Activated CD4-positive, alpha-beta T cell treated with anti-CD3 and anti-CD28 coated beads for 36 hours (primary cell): ENCODE measurements at places on chromosomes 13 and 19. TPM values are rescaled to one million over a fixed set of nuclear protein-coding genes. Genes with fewer than 3 reads are reported as not detected.

- peaks cover 5% of the 10 kb centered on the region for H3K36me3 ChIP-seq
- H3K4me3 ChIP-seq = peak overlapping the region; percentile 88
- DNase-seq = peak; percentile 90
- H3K27ac ChIP-seq = peak overlapping the region; percentile 84
- no peaks in the 10 kb centered on the region for H3K27me3 ChIP-seq
These were observed 10.7 kb downstream of the ABHD8 start for GRCh38 chr19:17292301-17293074.

DNA sequence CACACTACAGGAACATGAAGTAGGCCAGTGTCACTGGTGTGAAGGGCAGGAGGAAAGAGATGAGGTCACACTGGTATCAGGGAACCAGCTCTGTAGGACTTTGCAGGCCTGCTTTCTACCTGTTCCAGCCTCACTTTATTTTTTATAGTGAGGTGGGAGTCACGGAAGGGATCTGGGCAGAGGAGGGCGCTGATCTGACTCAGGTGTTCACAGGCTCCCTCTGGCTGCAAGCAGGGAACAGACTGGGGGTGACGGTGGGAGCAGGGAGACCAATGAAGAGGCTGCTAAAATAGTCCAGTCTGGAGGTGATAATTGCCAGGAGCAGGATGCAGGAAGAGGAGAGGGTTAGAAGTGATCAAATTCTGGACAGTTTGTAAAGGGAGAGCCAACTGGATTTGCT is 2.8 kb downstream of the THAP8 start:
- H3K27ac ChIP-seq = no peak overlapping the region
- DNase-seq = peak; percentile 16
- no peak overlapping the region for H3K4me3 ChIP-seq
- H3K27me3 ChIP-seq = no peaks in the 10 kb centered on the region
- no peaks in the 10 kb centered on the region for H3K36me3 ChIP-seq

The F10 gene
- not detected for total RNA-seq

GRCh38 chr13:63700350-63700749 is 2284.7 kb upstream of the PCDH20 start:
- no peak for DNase-seq
- H3K4me3 ChIP-seq = no peak overlapping the region
- H3K27ac ChIP-seq = no peak overlapping the region
- H3K27me3 ChIP-seq = no peaks in the 10 kb centered on the region

GRCh38 chr19:2037651-2038255 is 13.3 kb downstream of the MKNK2 start:
- H3K36me3 ChIP-seq = peaks cover 17% of the 10 kb centered on the region

DNA sequence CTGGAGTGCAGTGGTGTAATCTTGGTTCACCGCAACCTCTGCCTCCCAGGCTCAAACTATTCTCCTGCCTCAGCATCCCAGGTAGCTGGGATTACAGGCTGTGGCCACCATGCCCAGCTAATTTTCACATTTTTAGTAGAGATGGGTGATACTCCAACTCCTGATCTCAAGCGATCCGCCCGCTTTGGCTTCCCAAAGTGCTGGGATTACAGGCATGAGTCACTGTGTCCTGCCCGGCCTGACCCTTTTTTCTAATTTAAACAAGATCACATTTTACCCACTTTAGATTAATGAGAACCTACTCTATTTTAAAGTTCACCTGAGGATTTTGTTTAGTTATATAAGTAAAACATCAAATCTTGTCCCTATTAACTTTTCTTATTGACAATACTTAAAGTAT is 91.8 kb upstream of the POSTN start:
- DNase-seq = no peak
- H3K4me3 ChIP-seq = no peak overlapping the region
- no peak overlapping the region for H3K27ac ChIP-seq
- H3K4me1 ChIP-seq = no peaks in the 10 kb centered on the region
- no peaks in the 10 kb centered on the region for H3K27me3 ChIP-seq

- no peak overlapping the region for H3K27ac ChIP-seq
- H3K4me1 ChIP-seq = no peaks in the 10 kb centered on the region
- no peak overlapping the region for H3K4me3 ChIP-seq
- H3K27me3 ChIP-seq = peaks cover 2% of the 10 kb centered on the region
These were observed 41.6 kb upstream of the CHST8 start for GRCh38 chr19:33580026-33580644.

GRCh38 chr13:106152047-106152446 is 383.4 kb downstream of the EFNB2 start:
- no peak for DNase-seq
- no peaks in the 10 kb centered on the region for H3K27me3 ChIP-seq
- no peak overlapping the region for H3K27ac ChIP-seq
- H3K4me3 ChIP-seq = no peak overlapping the region
- H3K36me3 ChIP-seq = no peaks in the 10 kb centered on the region

DNA sequence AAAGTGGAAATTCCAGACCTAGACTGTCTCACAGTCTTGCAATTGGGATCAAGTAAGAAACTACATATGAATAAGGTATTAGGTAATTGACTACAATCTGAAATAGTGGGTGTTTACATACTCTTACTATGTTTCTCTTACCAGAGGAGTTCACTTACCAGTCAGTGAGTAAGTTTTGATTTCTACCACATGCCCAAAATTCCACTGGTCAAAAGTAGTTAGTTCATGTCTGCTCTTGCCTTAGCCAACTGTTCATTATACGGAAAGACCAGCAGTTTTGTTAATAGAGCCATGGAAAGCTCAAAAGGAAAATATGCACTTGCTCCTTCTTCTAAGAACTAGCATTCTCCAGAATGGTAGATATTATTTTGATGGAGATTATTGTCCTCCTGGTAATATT is 490.8 kb downstream of the RFC3 start:
- no peak overlapping the region for H3K27ac ChIP-seq
- no peaks in the 10 kb centered on the region for H3K4me1 ChIP-seq
- H3K4me3 ChIP-seq = no peak overlapping the region
- no peak for DNase-seq

The PRR36 gene
- total RNA-seq = 0.09 TPM

DNA sequence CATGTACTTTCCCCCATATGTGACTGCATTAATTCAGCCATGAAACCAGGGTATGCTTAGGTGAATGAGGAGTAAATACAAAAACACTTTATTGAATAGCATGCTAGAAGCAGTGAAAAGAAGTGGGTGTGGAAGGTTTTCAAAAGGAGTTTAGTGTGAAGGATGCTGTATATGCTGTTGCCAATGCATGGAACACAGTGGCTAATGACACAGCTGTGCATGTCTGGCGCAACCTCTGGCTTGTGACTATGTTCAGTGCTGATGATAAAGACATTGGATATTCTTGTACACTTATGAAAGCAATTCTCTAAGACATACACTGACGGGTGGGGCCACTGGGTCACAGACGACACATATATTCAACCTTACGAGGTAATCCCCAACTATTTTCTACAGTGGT is 55.2 kb downstream of the SOX21 start:
- H3K4me3 ChIP-seq = no peak overlapping the region
- peaks cover 28% of the 10 kb centered on the region for H3K4me1 ChIP-seq
- H3K27ac ChIP-seq = peak overlapping the region; percentile 21
- DNase-seq = peak; percentile 47
- H3K36me3 ChIP-seq = no peaks in the 10 kb centered on the region

- H3K36me3 ChIP-seq = no peaks in the 10 kb centered on the region
- H3K4me1 ChIP-seq = no peaks in the 10 kb centered on the region
- H3K4me3 ChIP-seq = no peak overlapping the region
- H3K27me3 ChIP-seq = peaks cover 75% of the 10 kb centered on the region
- H3K27ac ChIP-seq = no peak overlapping the region
- no peak for DNase-seq
These were observed 89.4 kb downstream of the COL4A2 start for GRCh38 chr13:110396476-110396875.

- DNase-seq = no peak
- peaks cover 4% of the 10 kb centered on the region for H3K27me3 ChIP-seq
- no peak overlapping the region for H3K27ac ChIP-seq
- no peaks in the 10 kb centered on the region for H3K36me3 ChIP-seq
- H3K4me1 ChIP-seq = no peaks in the 10 kb centered on the region
- H3K4me3 ChIP-seq = no peak overlapping the region
These were observed 98.8 kb downstream of the OLFM4 start for GRCh38 chr13:53127373-53127772.

The ZNF579 gene
- total RNA-seq = 7.2 TPM

- H3K27ac ChIP-seq = no peak overlapping the region
- peaks cover 3% of the 10 kb centered on the region for H3K27me3 ChIP-seq
- peaks cover 16% of the 10 kb centered on the region for H3K4me1 ChIP-seq
These were observed 96.9 kb downstream of the TBC1D4 start for GRCh38 chr13:75384879-75385707.

DNA sequence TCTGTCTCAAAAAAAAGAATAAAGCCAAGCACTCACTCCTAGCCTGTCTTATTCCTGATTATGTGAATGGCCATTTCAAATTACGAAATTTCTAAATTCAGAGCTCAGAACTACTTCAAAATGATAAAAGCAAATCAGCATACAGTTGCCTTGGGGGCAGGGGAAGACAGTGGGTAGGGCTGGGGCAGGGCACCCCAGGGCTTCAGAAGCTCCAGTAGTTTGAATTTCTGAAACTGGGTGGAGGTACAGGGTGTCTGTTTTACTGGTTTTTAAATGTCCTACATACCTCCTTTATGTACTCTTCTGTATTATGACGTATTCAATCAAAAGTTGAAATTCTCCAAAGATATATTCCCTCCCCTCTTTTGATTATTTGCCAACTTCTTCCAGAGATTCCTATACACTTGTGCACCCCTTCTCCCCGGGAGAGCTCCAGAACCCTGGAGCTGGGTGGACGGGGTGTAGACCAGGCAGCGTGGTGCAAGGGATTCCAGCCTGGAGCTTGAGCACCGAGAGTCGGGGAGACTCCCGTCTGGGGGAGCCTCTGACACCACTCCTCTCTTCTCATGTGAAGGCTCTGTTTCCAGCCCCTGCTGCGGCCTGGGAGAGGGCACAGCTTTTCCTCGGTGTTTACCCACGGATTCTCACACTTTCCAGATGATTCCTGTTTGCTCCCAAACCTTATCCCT is 84.7 kb upstream of the GPR183 start:
- no peak overlapping the region for H3K4me3 ChIP-seq
- no peaks in the 10 kb centered on the region for H3K27me3 ChIP-seq
- no peak for DNase-seq
- peaks cover 11% of the 10 kb centered on the region for H3K36me3 ChIP-seq

DNA sequence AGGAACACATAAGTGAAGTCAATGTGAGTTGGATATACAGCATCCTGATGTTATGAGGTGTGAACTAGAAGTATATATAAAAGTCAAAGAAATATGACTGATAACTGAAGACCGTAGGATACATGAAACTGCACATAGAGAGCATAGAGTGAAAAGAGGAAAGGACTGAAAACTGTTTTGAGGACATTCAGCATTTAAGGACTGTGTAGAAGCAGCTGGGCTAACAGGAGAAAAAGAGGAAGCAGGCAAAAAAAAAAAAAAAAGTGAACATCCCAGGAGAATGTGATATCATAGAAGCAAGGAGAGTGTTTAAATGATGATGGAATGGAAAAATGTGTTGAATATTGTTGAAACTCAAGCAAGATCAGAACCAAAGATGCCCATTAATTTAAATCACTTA is 363.5 kb downstream of the PCDH20 start:
- no peaks in the 10 kb centered on the region for H3K27me3 ChIP-seq
- H3K27ac ChIP-seq = no peak overlapping the region
- H3K36me3 ChIP-seq = no peaks in the 10 kb centered on the region
- H3K4me1 ChIP-seq = no peaks in the 10 kb centered on the region
- H3K4me3 ChIP-seq = no peak overlapping the region

The NXNL1 gene
- not detected for total RNA-seq

The LGALS16 gene
- not detected for total RNA-seq

- H3K4me1 ChIP-seq = peaks cover 14% of the 10 kb centered on the region
- DNase-seq = no peak
- H3K27me3 ChIP-seq = peaks cover 5% of the 10 kb centered on the region
- no peak overlapping the region for H3K4me3 ChIP-seq
These were observed 12.4 kb upstream of the DGKH start for GRCh38 chr13:42035905-42036521.

GRCh38 chr13:21528616-21529015 is 69.5 kb upstream of the ZDHHC20 start:
- H3K36me3 ChIP-seq = peaks cover 7% of the 10 kb centered on the region
- H3K4me1 ChIP-seq = peaks cover 13% of the 10 kb centered on the region
- H3K27ac ChIP-seq = no peak overlapping the region
- no peak for DNase-seq
- H3K4me3 ChIP-seq = no peak overlapping the region

The KIR3DL2 gene
- 1.3 TPM for total RNA-seq

DNA sequence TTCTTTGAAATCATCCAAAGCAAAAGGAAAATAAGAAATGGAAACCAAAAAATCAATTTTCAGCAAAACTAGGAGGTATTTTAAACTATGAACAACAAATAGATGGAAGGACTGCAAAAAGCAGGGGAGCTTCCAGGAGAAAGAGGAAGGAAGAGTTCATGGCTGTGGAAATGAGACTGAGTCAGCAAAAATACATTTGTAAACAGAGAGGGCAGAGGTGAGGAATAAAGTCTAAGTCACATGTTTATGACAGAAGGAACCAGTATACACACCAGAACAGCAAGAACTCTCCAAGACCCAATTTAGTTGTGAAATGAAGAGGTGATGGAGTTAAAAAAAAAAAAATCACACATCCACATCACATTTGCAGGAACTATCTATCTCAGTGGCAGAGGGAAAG is 69.6 kb downstream of the RNASEH2B start:
- no peak overlapping the region for H3K27ac ChIP-seq
- no peaks in the 10 kb centered on the region for H3K4me1 ChIP-seq
- DNase-seq = no peak
- peaks cover 26% of the 10 kb centered on the region for H3K36me3 ChIP-seq

- peak overlapping the region; percentile 94 for H3K4me3 ChIP-seq
- H3K36me3 ChIP-seq = peaks cover 58% of the 10 kb centered on the region
- DNase-seq = no peak
- H3K27me3 ChIP-seq = peaks cover 11% of the 10 kb centered on the region
- H3K4me1 ChIP-seq = peaks cover 24% of the 10 kb centered on the region
These were observed 1.5 kb downstream of the ZNF543 start for GRCh38 chr19:57321751-57322150.

The MZT1 gene
- 26.9 TPM for total RNA-seq

The IFT88 gene
- total RNA-seq = 4.8 TPM

DNA sequence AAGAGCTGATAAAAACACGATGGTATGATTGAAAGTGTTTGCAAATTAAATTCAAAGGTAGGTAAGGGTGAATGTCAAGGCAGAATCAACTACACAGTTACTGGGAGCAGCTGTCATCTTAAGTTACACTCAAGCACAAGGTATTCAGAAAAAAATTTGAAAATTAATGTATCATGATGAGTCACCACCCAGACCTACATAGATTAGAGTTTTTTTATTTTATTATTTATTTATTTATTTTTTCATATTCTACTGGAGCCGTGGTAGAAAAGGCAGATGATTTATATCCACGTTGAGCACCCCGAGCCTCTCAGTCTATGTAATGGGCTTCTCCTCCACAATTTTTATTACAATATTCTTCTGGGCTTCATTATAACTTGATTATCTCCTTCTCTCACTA is 728.9 kb upstream of the ARGLU1 start:
- DNase-seq = no peak
- no peaks in the 10 kb centered on the region for H3K36me3 ChIP-seq
- no peaks in the 10 kb centered on the region for H3K4me1 ChIP-seq
- H3K4me3 ChIP-seq = no peak overlapping the region

GRCh38 chr19:42285988-42286348 is 16.0 kb upstream of the PRR19 start:
- no peaks in the 10 kb centered on the region for H3K27me3 ChIP-seq
- H3K27ac ChIP-seq = peak overlapping the region; percentile 38
- peaks cover 7% of the 10 kb centered on the region for H3K36me3 ChIP-seq
- H3K4me3 ChIP-seq = peak overlapping the region; percentile 80

- peak overlapping the region; percentile 93 for H3K27ac ChIP-seq
- DNase-seq = peak; percentile 53
- H3K36me3 ChIP-seq = peaks cover 32% of the 10 kb centered on the region
- H3K4me1 ChIP-seq = peaks cover 28% of the 10 kb centered on the region
These were observed 568 bp downstream of the POLR2I start for GRCh38 chr19:36113894-36114720.
